ENCODE measurements at places on chromosomes 2 and 18. TPM values are rescaled to one million over a fixed set of nuclear protein-coding genes. Genes with fewer than 3 reads are reported as not detected.

GRCh38 chr2:42099438-42100173 is 51.8 kb downstream of the PKDCC start:
- H3K4me1 ChIP-seq, result no peaks in the 10 kb centered on the region
- H3K4me3 ChIP-seq, result no peak overlapping the region
- no peaks in the 10 kb centered on the region for H3K36me3 ChIP-seq

DNA sequence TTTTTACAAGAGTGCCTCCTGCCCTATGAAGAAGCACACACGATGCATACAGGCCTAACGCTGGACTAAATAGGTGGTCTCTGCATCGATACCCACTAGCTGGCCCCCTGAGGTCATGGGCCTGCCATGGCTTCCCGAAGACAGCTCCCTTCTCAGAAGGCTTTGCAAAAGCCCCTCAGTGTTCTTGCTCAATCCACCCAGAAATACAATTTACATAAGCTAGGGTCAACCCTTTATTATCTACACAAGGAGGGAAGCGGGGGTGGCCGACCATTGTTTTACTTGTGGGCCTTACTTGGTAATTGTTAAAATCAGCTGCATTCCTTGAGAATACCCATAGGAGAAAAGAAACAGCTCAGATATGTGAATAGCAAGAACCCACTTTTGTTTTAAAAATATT is 28.5 kb downstream of the UXS1 start:
- no peaks in the 10 kb centered on the region for H3K27me3 ChIP-seq
- H3K36me3 ChIP-seq, result no peaks in the 10 kb centered on the region
- H3K4me1 ChIP-seq, result no peaks in the 10 kb centered on the region
- DNase-seq, result no peak
- H3K27ac ChIP-seq, result no peak overlapping the region

The GORASP2 gene
- 45.2 TPM for total RNA-seq

GRCh38 chr2:113069676-113070605 is 2.2 kb downstream of the IL1F10 start:
- H3K4me1 ChIP-seq, result no peaks in the 10 kb centered on the region
- no peaks in the 10 kb centered on the region for H3K36me3 ChIP-seq
- no peak for DNase-seq
- H3K27me3 ChIP-seq, result no peaks in the 10 kb centered on the region
- no peak overlapping the region for H3K27ac ChIP-seq

DNA sequence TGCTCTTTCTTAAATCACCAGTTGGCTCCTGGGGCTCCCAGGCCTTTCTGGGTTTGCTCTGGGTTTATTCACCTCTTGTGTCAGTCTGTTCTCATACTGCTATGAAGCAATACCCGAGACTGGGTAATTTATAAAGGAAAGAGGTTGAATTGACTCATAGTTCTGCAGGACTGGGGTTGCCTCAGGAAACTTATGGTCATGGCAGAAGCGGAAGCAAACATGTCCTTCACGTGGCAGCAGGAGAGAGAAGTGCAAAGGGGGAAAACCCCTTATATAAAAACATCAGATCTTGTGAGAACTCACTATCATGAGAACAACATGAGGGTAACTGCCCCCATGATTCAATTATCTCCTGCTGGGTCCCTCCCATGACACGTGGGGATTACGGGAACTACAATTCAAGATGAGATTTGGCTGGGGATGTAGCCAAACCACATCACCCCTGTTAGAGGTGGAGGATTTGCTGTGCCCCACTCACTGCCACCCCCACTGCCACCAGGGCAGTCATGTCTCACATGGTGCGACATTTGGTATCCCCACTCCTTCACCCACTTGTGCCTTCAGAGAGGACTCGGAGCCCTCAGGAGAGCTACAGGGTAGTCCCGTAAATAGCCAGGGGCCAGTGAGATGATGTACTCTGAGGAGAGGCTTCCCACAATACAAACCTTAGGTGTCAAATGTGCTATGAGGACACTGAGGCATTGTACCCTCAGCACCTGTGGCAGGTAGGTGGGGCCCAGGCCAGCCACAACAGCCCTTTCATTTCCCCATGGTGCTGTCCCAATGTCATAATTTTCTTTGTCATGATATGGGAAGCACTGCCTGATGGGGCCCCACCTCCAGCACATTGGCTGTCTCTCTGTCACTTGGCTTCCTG is 35.7 kb downstream of the CDC42EP3 start:
- H3K36me3 ChIP-seq, result no peaks in the 10 kb centered on the region
- no peak overlapping the region for H3K4me3 ChIP-seq
- no peaks in the 10 kb centered on the region for H3K4me1 ChIP-seq
- no peak for DNase-seq

DNA sequence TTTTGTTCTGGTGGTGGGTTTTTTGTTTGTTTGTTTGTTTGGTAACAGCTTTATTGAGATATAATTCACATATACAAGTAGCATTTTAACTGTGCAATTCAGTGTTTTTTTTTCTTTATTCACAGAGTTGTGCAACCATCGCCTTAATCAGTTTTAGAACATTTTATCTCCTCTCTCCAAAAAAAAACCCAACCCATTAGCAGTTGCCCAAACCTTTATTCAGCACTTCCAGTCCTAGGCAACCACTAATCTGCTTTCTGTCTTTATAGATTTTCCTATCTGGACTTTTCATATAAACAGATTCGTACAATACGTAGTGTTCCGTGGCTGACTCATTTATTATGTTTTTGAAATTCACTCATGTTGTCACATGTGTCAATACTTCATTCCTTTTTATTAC is 38.7 kb downstream of the CCDC138 start:
- H3K4me3 ChIP-seq, result no peak overlapping the region
- H3K36me3 ChIP-seq, result no peaks in the 10 kb centered on the region
- no peaks in the 10 kb centered on the region for H3K4me1 ChIP-seq
- H3K27me3 ChIP-seq, result no peaks in the 10 kb centered on the region
- no peak for DNase-seq
